Fibroblast of the aortic adventitia (primary cell): ENCODE measurements at places on chromosomes 7 and 10. TPM values are rescaled to one million over a fixed set of nuclear protein-coding genes. Genes with fewer than 3 reads are reported as not detected.

Gene SLC39A12
- total RNA-seq, result not detected in 2 replicates

Gene PKD1L1
- total RNA-seq, result under 0.01 TPM in 2 replicates

Gene AKR1C3
- 74.2 and 169 TPM in 2 replicates for total RNA-seq

Gene ADAM8
- 0.36 TPM in 1 of 2 replicates, not detected in the other for total RNA-seq
